Forelimb muscle (tissue), 1 donor: ENCODE measurements at places on chromosomes 3 and 15.

DNA sequence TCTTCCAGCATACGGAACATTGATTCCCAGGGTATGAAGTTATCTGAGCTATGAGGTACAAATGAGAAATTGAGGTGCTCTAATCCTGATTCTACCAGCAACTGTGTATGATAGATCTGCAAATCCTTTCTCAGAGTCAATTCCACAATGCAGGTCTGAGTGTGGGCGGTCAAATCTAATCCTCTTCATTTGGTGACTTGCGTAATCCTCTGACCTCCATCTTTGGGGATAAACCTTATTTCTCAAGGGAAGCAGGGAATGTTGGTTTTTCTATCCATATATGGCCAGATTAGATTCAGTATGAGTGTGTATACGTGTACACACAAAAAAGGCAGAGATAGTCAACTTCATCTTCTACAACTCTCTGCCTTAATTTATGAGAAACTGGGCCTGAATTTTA lies 348.4 kb upstream of the IL12A start:
- DNase-seq: no peak

GRCh38 chr15:92629975-92630626 lies 25.5 kb downstream of the FAM174B start:
- DNase-seq: no peak

DNA sequence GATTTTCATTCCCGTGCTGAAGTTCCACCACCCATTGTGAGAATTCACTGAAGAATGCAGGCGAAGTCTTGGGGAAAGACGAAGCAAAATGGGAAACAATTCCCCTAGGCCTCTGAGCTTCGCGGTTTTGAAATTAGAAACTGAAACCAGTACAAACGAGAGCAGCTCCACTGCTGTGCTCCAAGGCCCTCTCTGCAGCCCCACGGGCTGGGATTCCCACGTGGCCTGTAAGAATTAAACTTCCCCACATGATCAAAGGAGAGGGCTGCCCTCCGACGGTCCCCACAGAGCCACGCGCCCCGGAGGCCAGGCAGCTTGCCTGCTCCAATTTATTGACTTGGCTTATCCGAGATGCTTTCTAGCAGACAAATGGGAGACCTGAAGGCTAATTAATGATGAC lies 144.0 kb downstream of the GREM1 start:
- no peak for DNase-seq

GRCh38 chr3:159126261-159127020 lies 324.6 kb downstream of the MFSD1 start:
- no peak for DNase-seq

DNA sequence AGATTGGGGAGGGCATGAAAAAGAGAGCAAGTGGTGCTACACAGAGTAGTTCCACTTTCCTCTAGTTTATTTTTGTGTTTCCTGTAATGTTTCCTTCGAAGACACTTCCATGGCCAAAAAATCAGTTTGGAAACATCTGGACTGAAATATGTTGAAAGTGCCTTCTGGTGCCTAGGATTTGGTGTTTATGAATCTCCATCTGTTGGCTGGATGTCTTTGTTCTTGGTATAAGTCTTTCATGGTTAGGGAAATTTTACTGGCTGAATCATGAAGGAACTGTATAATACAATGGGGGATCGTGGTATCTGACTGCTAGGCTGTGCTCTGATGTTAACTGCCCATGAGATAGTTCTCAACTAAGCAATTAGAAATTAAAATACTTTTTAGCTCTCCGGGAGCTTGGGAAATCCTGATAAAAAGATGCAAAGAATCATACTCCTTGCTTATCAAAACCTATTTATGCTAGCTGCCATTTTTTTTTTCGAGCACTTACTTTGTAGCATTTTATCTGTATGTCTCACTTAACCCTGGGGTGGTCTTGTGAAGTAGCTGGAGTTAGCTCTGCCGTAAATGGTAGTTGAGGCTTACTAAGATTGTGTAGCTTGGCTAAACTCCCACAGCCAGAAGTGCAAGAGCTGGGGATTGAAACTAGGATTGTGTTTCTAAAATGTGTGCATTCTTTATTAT lies 21.9 kb downstream of the AKAP13 start:
- no peak for DNase-seq

GRCh38 chr15:85609492-85609891 lies 185.2 kb downstream of the KLHL25 start:
- no peak for DNase-seq

- no peak for DNase-seq
Observed at GRCh38 chr15:57406062-57406772, 29.9 kb downstream of the CGNL1 start.

DNA sequence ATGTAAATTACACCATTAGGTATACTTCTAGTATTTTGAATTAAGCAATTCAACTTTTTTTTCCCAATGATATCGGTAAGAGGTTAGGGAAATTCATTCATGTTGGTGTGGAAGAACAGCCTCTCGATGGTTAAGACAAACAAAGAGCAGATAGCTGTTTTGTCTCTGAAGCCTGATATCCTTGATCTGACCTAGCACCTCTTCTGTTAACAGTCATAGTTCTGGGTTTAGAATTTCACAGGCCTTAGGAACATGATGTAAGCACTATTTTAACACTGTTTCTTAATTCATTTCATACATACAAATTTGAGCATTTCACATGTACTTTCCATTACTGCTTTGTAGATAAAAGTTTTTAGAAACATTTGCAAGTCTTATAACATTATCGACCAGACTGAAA lies 367.5 kb upstream of the ZNF385D start:
- DNase-seq: no peak

- DNase-seq: no peak
Observed at GRCh38 chr3:44077267-44077666, 164.4 kb upstream of the TOPAZ1 start.

DNA sequence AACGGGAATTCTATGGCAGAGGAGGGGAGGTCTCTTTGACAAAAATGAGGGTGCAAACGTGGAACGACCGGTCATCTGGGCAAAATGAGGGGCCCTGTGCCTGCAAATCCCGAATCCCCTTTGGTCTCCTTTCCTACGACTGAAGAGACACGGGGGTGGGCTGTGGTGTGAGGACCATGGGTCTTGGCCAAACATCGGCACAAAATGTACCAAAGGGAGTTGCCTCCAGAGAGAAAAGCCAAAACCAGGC lies 498 bp downstream of the ZNF280D start:
- DNase-seq: no peak
